ENCODE measurements at places on chromosomes 1 and 21.

GRCh38 chr1:156281693-156282478 is 739 bp downstream of the SMG5 start:
- peak; percentile 59 for DNase-seq

GRCh38 chr21:41302976-41303375 is 13.6 kb upstream of the FAM3B start:
- no peak for DNase-seq

- no peak for DNase-seq
These were observed 73.5 kb downstream of the VPS26C start for GRCh38 chr21:37193676-37194075.

- DNase-seq, result no peak
These were observed 455.3 kb upstream of the USP24 start for GRCh38 chr1:55670331-55671082.

- no peak for DNase-seq
These were observed 136.0 kb upstream of the NGF start for GRCh38 chr1:115473986-115474565.

Data from activated T-cell treated with anti-CD3 and anti-CD28 coated beads, Interleukin-2, amount 50 U/mL, for 48 hours (primary cell).